DND-41 (cell line): ENCODE measurements at places on chromosomes 1 and 21.

DNA sequence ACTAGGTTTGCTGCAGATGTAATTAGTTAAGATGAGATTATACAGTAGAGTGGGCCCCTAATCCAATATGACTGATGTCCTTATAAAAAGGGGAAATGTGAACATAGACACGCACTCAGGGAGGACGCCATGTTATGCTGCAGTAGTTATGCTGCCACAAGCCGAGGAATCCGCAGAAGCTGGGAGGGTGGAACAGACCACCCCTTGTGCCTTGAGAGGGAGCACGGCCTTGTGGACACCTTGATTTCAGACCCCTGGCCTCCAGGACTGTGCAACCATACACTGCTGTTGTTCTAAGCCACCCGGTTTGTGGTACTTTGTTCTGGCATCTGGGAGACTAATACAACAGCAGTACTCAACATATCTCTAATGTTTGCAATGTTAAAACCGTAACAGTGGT, 57.9 kb upstream of the HIVEP3 start:
- H3K36me3 ChIP-seq = no peaks in the 10 kb centered on the region; the same call in 1 of the 2 replicates
- no peaks in the 10 kb centered on the region for H3K4me1 ChIP-seq
- no peak for DNase-seq
- H3K27me3 ChIP-seq = no peaks in the 10 kb centered on the region

- peaks cover 7% of the 10 kb centered on the region for H3K4me1 ChIP-seq
- no peak overlapping the region for H3K4me3 ChIP-seq
- no peaks in the 10 kb centered on the region for H3K36me3 ChIP-seq
- DNase-seq = no peak
- H3K27me3 ChIP-seq = peaks cover 3% of the 10 kb centered on the region
Observed at GRCh38 chr1:223077247-223077833, 65.7 kb downstream of the TLR5 start.

GRCh38 chr1:212667223-212668139, 32.2 kb downstream of the BATF3 start:
- H3K4me1 ChIP-seq = peaks cover 6% of the 10 kb centered on the region; the same call in 1 of the 2 replicates
- H3K36me3 ChIP-seq = no peaks in the 10 kb centered on the region
- no peak overlapping the region for H3K4me3 ChIP-seq
- no peaks in the 10 kb centered on the region for H3K27me3 ChIP-seq
- no peak overlapping the region for H3K27ac ChIP-seq

DNA sequence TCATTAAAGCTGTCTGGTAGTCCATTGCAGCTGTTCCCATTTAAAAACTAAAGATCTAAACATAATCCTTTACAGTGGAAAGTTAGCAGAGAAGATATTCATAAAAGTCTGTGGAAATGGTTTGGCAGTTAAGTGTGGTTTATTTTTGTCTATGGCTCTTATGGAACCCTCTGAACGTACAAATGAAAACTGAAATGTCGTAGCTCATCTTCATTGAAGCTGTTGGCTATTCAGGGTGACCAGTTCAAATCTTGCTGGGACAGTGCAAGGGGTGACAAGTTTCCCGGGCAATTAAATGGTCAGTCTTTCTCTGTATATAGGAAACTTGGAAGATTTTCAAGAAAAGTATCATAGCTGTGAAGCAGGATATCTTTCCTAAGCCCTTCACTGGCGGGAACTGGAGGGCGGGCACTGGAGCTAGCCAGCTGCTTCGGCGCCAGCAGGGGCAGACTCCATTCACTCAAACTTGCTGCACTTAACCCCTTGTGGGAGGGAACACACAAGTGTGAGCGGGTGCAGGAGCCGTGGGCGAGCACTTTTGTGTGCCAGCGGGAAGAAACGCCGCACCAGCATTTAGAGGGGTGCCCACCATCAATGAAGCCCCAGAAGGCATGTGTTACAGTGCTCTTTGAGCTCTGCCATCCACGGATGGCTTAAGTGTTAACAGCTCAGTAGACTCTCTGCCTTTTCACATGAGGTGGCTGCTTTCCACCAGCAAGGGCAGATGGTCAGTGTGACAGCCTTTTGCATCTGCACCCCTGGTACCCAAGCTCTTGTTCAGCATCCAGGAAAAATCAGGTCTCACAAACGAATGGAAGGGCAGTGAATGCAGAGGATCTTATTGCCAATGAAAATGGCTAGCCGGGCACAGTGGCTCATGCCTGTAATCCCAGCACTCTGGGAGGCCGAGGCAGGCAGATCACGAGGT, 232.1 kb upstream of the KAZN start:
- H3K4me1 ChIP-seq = peaks cover 53% of the 10 kb centered on the region
- no peaks in the 10 kb centered on the region for H3K36me3 ChIP-seq
- peak overlapping the region; percentile 10; the same call in 1 of the 2 replicates for H3K27ac ChIP-seq
- H3K4me3 ChIP-seq = no peak overlapping the region
- no peaks in the 10 kb centered on the region for H3K27me3 ChIP-seq
- no peak for DNase-seq

- no peak overlapping the region for H3K4me3 ChIP-seq
- DNase-seq = no peak
Observed at GRCh38 chr1:244968471-244968871, 104.1 kb upstream of the HNRNPU start.

DNA sequence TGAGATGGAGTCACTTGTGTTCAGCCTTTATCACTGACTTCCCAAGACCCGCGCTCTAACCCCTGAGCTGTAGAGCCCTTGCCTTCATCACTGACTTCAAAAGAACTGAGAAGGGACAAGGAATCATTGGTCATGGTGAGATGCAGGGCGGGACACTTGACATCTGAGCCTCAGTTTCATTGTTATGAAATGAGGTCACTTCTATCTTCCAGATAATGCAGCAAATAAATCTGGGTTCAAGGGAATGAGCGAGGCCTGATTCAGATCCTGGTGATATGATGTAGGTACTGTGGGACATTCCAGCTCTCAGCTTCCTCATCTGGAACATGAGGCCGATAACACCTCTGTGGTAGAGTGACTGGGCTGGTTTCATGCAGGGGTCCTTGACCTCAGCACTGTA, 13.8 kb downstream of the KAZN start:
- no peak overlapping the region for H3K27ac ChIP-seq
- H3K27me3 ChIP-seq = no peaks in the 10 kb centered on the region
- DNase-seq = no peak

DNA sequence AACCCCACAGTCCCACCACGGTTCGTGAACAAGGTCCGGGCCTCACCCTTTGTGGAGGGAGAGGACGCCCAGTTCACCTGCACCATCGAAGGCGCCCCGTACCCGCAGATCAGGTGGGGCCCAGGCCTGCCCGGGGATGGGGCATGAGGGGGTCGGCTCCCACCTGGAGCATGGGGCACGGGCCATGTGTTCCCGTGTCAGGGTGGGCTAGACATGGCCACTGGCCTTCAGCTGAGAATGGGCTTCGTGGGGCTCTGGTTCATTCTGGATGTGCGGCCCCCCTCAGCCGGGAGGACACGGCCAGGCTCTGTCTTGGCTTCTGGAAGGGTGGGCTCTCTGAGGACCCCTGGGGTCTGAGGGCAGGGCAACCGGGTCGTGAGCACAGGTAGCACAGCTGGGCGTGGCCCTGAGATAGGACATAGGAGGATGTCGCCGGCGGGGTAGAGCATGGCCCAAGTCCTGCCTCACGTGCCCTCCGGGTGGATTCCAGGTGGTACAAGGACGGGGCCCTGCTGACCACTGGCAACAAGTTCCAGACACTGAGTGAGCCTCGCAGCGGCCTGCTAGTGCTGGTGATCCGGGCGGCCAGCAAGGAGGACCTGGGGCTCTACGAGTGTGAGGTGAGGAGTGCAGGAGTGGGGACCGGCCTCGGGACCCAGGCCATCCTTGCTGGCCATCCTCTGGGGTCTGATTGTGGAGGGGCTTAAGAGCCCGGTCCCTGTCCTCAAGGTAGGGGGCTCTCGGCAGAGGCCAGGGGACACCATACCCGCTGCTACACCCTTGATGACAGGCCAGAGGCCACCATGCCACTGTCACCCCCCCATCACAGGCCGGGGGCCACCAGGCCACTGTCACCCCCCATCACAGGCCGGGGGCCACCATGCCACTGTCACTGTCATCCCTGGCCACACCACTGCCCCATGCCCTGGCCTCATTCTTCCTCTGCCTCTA, 55.5 kb downstream of the TRIM11 start:
- H3K4me3 ChIP-seq = no peak overlapping the region
- 0 out of 2 replicates have a peak, but pooled peaks cover 1% of the 10 kb centered on the region for H3K36me3 ChIP-seq
- H3K4me1 ChIP-seq = no peaks in the 10 kb centered on the region
- H3K27ac ChIP-seq = no peak overlapping the region

GRCh38 chr1:59165353-59165752, 131.5 kb upstream of the FGGY start:
- no peaks in the 10 kb centered on the region for H3K27me3 ChIP-seq
- H3K4me3 ChIP-seq = no peak overlapping the region
- H3K36me3 ChIP-seq = no peaks in the 10 kb centered on the region

- H3K27me3 ChIP-seq = no peaks in the 10 kb centered on the region
- no peaks in the 10 kb centered on the region for H3K4me1 ChIP-seq
- H3K27ac ChIP-seq = no peak overlapping the region
- no peak for DNase-seq
Observed at GRCh38 chr1:70264839-70265238, 43.7 kb downstream of the SRSF11 start.

GRCh38 chr1:160436966-160437365, 36.6 kb downstream of the VANGL2 start:
- no peaks in the 10 kb centered on the region for H3K27me3 ChIP-seq
- no peak for DNase-seq
- H3K4me3 ChIP-seq = no peak overlapping the region
- H3K27ac ChIP-seq = peak overlapping the region; percentile 91; the same call in 1 of the 2 replicates
- no peaks in the 10 kb centered on the region for H3K36me3 ChIP-seq

DNA sequence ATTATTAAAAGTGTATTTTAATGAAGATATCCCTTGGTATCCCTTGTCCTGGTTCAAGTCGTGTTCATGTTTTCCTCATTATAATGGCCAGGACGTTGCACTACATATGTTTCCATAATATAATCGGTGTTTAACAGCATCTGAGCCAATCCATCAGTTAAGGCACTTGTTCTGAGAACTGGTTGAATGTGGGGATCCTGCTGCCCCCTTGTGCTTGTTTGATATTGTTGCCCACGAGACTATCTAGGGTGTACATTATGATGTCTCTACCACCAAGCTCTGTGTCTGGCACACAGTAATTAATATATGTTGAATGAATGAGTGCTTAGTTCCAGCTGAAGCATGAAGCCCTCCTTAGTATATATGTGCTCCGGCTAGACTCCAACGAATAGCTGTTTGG, 193.0 kb downstream of the CACNA1E start:
- H3K4me3 ChIP-seq = no peak overlapping the region
- DNase-seq = peak; percentile 10
- peaks cover 25% of the 10 kb centered on the region for H3K27me3 ChIP-seq
- H3K4me1 ChIP-seq = no peaks in the 10 kb centered on the region

GRCh38 chr1:156811168-156811567, 5.5 kb downstream of the SH2D2A start:
- H3K27ac ChIP-seq = no peak overlapping the region
- H3K36me3 ChIP-seq = no peaks in the 10 kb centered on the region
- H3K4me1 ChIP-seq = peaks cover 10% of the 10 kb centered on the region
- no peak overlapping the region for H3K4me3 ChIP-seq
- no peak for DNase-seq

DNA sequence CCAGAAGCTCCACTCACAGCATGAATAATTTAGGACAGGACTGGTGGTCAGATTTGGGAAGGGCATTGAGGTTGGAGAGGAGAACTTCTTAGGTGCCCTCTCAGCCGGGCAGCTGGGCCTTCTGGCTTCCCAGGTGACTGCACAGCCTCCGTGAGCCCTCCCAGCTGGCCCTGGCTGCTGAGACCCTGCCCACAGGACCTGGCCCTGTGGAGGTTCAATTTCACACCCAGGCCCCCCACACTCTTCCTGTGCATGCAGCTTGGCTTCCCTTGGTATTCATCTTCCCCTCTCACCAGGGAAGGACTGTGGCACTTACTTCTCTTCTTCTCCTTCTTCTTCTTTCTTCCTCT, 50.6 kb downstream of the NDUFS5 start:
- no peak overlapping the region for H3K4me3 ChIP-seq
- no peaks in the 10 kb centered on the region for H3K27me3 ChIP-seq
- no peaks in the 10 kb centered on the region for H3K4me1 ChIP-seq

DNA sequence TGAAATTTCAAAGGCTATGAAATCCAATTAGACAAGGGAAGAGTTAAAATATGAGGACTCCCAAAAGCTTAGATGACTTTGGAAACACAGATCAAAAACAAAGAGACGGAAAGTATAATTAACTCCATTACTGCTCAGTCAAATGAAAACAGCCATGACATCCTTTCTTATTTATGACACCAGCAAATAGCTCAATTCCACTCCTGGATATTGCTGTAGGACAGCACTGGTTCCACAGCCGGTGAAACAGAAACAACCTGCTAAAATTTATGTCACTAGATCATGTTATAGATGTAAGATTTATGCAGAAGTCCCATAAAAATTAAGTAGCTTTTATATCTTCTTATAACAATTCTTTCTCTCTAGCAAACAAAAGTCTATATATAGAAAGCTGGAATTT, 65.6 kb upstream of the RRP15 start:
- H3K4me1 ChIP-seq = no peaks in the 10 kb centered on the region
- no peak for DNase-seq
- H3K4me3 ChIP-seq = no peak overlapping the region
- no peak overlapping the region for H3K27ac ChIP-seq

DNA sequence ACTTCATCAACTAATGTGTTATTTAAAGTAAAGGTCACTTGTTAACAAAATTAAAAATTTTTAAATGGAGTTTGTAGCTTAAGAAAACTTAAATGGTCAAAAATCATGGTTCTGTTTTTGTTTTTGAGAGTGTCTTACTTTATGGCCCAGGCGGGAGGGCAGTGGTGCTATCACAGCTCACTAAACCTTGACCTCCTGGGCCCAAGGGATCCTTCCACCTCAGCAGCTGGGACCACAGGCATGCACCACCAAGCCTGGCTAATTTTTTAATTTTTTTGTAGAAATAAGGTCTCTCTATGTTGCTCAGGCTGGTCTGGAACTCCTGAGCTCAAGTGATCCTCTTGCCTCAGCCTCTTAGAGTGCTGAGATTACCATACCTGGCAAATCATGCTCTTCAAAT, 111.4 kb downstream of the MAST2 start:
- no peaks in the 10 kb centered on the region for H3K36me3 ChIP-seq
- H3K27ac ChIP-seq = no peak overlapping the region
- no peaks in the 10 kb centered on the region for H3K27me3 ChIP-seq

GRCh38 chr1:9152535-9152934, 23.6 kb upstream of the GPR157 start:
- no peaks in the 10 kb centered on the region for H3K4me1 ChIP-seq
- no peak overlapping the region for H3K27ac ChIP-seq
- no peak for DNase-seq
- no peak overlapping the region for H3K4me3 ChIP-seq

DNA sequence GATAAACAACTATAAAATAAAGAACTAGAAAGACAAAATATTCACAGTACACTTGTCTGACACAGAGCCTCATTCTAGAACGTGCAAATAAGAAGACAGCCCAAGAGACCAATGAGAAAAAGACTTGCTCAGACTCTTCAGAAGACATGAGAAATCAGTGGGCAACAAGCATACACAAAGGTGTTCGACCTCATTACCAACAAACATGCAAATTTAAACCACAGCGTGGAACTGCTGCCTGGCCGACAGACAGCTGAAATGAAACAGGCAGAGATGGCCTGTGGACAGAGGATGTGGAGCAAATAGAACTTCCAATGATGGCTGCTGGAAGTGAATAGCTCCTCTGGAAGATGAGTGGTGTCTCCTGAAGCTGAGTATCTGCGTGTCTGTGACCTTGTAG, 22.4 kb upstream of the COL6A1 start:
- peaks cover 11% of the 10 kb centered on the region for H3K27me3 ChIP-seq
- no peaks in the 10 kb centered on the region for H3K4me1 ChIP-seq
